Motor neuron (in vitro differentiated cells): ENCODE measurements at places on chromosomes 16 and 17.

- no peak for ATAC-seq
Observed at GRCh38 chr16:54369861-54370260, 83.3 kb upstream of the IRX3 start.

DNA sequence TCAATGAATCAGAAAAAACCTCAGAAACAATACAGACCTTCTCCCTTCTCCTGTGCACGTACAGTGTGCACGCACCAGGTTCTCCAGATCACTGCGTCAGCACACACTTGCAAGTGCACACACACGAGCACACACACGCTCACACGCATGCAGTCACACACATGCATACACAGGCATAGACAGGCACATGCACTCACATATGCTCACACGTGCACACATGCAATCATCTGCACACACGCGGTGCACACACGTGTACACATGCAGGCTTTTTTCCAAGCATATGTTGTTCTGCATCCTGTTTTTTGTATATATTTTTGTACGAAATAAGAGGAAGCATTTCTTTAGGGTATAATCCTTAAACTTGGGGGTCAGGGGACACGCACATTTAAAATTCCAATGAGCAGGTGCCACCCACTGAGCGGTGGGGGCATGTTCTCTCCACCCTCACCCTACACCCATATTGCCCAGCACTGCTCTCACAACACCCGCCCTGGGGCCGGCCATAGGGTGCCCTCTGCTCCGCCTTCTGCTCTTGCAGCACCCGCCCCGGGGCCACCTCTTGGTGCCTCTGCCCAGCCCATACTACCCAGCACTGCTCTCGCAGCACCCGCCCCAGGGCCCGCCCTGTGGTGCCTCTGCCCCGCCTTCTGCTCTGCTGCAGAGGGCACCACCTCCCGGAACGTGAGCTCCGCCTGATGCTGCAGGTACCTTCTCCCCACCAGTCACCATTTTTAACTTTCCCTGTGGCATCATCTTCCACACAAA, 20.9 kb downstream of the KLHDC4 start:
- no peak for ATAC-seq

GRCh38 chr17:75273977-75274708, 3.1 kb upstream of the MIF4GD start:
- ATAC-seq, result no peak

GRCh38 chr17:77782201-77782600, 176.3 kb upstream of the TNRC6C start:
- no peak for ATAC-seq

- no peak for ATAC-seq
Observed at GRCh38 chr16:66004699-66005098, 361.8 kb upstream of the CDH5 start.

DNA sequence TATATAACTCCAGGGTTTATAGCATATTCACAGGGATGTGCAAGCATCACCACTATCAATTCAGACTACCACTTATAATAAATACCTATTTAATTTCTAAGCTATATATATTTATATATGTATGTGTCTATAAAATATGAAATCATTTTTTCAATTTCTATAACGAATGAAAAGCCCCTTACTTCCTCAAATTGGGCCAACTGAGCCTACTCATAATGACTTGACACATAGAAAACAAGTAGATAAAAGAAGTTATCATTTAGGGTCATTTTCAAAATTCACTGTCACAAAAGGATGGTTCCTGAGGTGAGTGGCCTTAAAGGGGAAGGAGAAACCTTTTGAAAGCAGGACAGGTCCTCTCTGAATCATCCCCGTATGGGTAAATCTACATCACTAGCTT, 114.1 kb downstream of the ADCY9 start:
- ATAC-seq, result no peak

DNA sequence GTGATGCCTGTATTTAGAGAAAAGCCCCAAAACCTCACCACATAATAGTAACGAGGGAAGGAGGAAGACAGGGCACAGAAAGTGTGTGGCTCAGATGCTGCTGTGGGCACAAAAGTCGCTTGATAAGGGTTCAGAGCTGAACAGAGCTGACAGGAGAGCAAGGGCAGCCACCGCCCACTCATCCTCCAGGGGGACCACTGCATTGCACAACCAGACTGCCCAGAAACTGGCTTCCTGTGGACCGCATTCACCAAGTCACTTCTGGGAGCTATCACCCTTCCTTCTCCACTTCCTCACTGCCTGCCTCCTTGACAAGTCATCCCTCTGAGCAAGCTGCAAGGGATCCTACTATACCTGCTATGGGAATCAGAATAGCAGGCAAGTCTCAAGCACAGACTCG, 512.4 kb upstream of the CDH11 start:
- no peak for ATAC-seq

GRCh38 chr17:8964801-8965393, 610 bp downstream of the PIK3R5 start:
- ATAC-seq, result no peak

DNA sequence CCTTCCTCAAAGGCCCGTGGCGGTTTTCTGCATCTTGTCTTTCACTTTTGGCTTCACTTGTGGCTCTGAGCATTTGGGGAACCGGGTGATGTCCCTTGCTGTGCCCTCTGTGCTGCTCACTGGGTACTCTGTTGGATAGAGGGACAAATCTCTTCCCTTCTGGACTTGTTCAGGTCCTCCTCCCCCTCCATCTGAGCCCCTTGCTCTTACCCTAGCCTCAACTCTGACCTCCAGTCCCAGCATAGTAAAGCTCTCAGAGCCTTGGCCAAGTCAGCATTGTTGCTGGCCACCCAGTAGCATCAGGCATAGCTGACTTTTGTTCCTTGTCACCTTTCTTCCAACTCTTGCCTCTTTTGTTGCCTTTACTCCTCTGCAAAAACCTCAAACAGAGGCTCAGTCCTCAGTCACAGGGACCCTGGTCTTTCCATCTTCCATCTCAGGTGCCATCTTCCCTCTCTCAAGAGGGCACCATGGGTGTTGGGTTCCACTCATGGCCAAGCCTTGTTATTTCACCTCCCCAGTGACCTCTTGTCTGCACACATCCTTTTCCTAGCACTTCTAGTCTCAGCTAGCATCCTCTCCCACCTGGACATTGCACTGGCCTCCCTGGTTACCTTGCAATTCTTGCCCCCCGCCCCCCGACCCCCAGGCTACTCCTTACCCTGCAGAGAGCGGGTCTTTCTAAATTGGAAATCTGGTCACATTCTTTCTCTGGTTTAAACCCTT, 393 bp upstream of the PSMB10 start:
- ATAC-seq, result no peak

GRCh38 chr16:88356727-88357199, 26.0 kb upstream of the ZNF469 start:
- no peak for ATAC-seq

DNA sequence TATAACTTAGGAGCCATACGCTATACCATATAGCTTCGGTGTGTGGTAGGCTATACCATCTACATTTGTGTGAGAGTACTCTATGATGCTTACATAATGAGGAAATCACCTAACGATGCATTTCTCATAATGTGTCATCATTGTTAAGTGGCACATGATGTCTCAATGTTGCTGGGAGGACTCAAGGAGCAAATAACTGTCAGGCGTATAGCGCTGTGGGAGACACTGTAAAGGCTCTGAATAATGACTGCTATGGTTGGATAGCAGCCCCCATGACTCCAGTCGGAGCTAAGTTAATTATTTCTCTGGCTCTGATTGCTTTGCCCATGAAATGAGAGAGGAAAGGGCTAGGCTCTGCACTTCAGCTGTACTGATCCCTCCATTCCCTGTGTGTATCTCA, 197.2 kb downstream of the RGS9 start:
- no peak for ATAC-seq

GRCh38 chr17:57605675-57606105, 139.4 kb downstream of the CCDC182 start:
- ATAC-seq, result no peak

GRCh38 chr17:48996722-48997102, 473 bp upstream of the IGF2BP1 start:
- ATAC-seq, result peak; percentile 4

DNA sequence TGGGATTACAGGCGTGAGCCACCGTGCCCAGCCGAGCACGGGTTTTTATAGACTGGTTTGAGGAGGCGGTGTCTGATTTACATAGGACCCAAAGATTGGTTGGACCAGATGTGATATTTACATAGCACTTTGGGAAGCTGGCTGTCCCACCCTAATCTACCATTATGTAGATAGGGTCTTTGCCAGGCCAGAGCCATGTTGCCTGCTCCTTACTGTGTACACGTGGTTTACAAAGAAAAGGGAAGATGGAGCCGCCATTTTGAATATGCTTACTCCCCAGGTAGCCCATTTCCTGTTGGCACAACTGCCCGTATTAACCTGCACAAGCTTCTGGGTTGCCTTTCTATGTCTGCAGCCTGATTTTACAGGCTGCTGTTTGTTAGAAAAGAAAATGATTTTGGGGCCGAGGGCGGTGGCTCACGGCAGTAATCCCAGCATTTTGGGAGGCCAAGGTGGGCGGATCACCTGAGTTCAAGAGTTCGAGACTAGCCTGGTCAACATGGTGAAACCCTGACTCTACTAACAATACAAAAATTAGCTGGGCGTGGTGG, 89.9 kb upstream of the EEF2KMT start:
- ATAC-seq, result no peak

GRCh38 chr17:48678141-48678971, 44.0 kb downstream of the PRAC1 start:
- ATAC-seq, result peak; percentile 99

GRCh38 chr16:2154533-2155090, 970 bp upstream of the TRAF7 start:
- no peak for ATAC-seq

DNA sequence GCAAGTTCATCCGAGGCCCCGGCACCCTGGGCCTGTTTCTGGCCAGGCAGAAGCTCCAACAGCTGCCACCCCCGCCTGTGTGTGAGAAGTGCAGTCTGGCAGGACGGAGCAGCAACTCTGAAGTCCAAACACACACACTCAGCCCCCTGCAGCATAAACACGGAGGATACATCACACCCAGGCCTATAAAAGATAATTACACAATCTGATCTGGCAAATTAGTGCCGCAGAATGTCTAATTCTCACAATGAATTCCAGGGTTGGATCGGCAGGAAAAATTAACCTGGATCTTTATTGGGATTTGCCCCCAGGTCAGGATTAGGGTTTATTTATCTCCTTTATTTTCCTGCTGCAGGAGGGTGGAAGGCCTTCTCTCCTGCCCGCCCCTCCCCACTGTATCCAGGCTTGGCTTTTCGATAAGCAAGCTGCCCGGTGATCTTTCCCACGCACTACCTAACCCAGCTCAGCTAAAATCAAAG, 311.4 kb downstream of the SOX9 start:
- ATAC-seq, result no peak

DNA sequence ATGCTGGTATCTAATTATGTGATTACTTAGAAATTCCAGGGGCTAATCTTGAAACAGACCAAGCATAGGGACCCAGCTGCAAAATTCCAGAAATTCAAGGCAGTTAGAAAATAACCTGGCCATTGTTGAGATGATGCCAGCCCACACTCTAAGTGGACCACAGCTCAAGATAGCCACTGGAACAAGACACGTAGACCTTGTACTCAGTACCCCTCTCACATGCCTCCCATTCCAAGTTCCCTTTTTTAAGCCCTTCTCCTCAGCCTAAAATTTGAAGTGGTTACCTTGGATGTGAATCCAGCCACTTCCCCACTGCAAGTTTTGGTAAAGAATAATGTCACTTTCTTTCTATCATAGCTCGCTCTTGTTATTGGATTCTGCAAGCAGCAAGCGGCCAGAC, 4.1 kb upstream of the ZNF19 start:
- no peak for ATAC-seq

DNA sequence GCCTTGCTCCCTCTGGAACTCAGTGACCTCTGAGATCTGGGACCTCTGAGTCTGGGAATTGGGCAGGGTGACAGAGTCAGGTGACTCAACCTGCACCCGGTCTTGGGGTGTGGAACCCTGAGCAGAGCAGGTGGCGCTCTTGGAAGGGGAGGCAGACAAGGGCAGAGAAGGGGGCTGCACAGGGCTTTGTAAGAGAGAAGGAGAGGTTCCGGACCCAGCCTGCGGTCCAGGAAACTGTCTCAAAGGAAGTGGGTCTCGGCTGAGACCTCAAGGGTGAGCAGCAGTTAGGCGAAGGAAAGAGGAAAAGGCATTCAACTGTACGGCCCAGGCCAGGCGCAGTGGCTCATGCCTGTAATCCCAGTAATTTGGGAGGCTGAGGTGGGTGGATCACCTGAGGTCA, 10.0 kb upstream of the RIPOR1 start:
- ATAC-seq, result no peak

DNA sequence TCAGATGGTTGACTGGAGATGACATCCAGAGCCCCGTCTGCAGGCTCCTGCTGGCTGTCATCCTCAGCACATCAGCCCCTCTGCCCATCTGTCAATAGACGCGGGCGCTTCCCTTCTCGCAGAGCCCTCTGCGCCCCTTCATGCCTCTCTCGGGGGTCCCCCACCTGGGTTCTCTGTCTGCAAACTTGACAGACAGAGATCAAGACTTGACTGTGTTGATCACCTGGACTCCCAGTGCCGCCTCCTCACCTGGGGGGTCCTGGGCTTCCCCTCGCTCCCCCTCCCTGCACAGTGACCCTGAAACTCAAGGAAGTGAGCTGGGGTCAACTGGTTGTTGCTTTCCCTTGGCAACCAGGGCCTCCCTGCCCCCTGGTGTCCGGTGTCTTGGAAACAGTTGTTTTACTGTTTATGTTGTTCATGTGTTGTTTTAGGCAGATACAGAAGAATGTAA, 31.9 kb downstream of the RNF213 start:
- no peak for ATAC-seq

DNA sequence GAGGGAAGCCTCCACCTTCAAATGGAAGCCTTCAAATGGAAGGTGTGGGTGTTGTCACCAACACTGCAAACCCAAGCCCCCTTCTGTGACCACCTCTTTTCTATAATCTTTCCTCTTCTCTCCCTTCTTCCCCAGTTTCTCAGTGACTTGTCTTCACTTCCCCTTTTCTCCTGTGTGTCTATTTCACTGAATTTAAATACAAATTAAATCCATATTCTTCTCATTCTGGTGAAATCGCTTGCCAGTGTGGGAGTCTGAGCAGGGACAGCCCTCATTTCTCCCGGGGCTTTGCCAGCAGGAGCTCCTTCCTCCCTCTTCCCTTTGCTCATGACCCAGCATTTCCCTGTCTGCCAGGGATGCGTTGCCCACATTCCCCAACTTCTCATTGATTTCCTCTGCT, 6.4 kb upstream of the ITGAX start:
- no peak for ATAC-seq
